Right kidney (tissue), 9 donors: ENCODE measurements at places on chromosomes 1 and 21.

GRCh38 chr1:31643976-31644559 is 608 bp downstream of the PEF1 start:
- no peak for DNase-seq

GRCh38 chr1:145702052-145702451 is 5.1 kb downstream of the PDZK1 start:
- DNase-seq: no peak

DNA sequence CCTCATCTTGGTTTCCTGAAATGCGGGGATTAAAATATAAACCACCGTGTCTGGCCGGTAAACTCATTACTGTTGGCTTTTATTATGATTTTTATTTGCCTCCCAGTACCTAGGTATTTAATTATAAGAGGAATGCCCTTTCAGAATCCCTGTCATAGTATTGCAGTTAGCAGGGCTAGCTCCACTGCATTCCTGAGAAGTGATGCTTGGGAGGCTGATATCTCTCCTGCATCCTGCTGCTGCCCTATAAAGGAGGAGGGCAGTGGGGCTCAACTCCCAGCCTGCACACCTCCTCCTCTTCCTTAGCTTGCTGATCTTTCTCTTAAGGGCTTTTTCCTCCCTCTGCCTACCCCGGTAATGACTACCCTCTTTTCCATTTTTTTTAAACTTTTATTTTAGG is 19.9 kb upstream of the DISC1 start:
- no peak for DNase-seq

DNA sequence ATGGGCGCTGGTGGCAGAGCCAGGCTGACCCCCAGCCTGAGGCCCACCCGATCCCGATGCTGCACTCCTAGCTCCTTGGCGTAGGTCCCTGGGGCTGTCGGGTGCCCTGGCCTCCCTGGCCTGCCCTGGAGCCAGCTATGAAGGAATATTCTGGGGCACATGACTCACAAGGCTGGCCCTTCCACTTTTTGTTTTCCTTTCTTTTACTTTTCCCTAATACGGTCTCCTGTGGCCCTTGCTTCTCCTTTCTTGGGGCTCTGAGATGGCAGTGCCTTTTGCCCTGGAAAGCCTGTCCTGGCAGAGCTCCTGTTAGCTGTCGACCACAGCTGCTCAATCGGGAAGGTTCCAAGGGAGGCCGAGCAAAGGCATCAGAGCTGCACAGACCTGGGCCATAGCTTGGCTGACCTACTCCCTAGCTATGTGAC is 22.1 kb downstream of the ARHGEF10L start:
- no peak for DNase-seq

- DNase-seq: no peak
Measured at GRCh38 chr1:68057050-68057449, 6.6 kb upstream of the DIRAS3 start.

GRCh38 chr1:72606216-72606810 is 324.0 kb upstream of the NEGR1 start:
- no peak for DNase-seq

GRCh38 chr1:177703888-177704446 is 265.9 kb downstream of the SEC16B start:
- DNase-seq: no peak

DNA sequence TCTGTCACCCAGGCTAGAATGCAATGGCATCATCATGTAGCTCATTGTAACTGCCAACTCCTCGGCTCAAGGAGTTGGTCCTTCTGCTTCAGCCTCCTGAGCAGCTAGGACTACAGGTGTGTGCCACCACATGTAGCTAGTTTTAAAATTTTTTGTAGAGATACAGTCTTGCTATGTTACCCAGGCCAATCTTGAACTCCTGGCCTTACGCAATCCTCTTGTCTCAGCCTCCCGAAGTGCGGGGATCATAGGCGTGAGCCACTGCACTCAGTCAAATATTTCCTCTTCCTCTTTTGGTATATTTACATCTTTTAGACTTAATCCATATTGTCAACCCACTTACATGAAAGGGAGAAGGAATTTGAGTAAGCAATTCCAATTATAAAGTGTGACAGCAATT is 121.1 kb downstream of the EVI5 start:
- DNase-seq: no peak

DNA sequence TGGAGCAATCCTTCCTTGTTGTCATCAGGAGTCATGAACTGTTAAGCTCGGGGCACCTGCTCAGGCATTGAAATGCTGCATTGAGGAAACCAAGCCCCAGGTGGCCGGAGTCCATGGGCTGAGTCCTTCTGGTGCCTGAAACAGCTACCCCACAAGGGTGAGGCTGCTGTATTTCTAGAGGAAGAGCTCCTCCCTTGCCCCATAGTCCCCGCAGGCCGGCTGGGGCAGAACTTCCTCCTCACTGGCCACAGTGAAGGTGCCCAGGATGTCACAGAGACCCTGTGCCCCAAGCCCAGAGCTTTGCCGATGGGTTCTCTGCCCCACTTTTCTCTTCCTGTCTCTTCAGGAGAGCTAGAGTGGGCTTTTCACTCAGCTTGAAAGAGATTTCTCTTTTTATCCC is 80.8 kb upstream of the GCLM start:
- DNase-seq: no peak

DNA sequence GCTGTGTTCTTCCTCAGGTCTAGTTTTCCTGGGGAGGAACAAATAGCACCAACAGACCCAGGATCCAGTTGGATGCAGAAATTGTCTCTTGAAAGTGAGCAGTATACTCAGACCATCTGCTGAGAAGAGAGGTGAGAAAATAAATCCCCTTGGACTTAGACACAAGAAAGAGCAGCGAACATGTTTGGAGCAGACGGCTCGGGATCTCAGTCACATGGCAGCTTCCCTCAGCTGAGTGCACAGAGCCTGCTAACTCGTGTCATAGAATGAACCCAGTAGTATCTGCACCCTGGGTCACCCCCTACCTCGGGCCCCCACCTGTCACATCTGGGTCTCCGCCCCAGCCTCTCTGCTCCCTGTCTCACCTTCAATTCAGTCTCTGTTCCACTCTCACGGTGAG is 115.6 kb downstream of the CCDC185 start:
- no peak for DNase-seq

DNA sequence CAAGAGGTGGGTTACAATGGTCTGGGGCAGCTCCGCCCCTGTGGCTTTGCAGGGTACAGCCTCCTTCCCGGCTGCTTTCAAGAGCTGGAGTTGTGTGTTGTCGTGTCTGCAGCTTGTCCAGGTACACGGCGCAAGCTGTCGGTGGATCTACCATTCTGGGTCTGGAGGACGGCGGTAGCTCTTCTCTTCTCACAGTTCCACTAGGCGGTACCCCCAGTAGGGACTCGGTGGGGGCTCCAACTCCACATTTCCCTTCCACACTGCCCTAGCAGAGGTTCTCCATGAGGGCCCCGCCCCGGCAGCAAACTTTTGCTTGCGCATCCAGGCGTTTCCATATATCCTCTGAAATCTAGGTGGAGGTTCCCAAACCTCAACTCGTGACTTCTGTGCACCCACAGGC is 12.3 kb upstream of the CDCP2 start:
- DNase-seq: no peak

GRCh38 chr21:33688353-33688752 is 46.1 kb downstream of the ITSN1 start:
- DNase-seq: no peak

DNA sequence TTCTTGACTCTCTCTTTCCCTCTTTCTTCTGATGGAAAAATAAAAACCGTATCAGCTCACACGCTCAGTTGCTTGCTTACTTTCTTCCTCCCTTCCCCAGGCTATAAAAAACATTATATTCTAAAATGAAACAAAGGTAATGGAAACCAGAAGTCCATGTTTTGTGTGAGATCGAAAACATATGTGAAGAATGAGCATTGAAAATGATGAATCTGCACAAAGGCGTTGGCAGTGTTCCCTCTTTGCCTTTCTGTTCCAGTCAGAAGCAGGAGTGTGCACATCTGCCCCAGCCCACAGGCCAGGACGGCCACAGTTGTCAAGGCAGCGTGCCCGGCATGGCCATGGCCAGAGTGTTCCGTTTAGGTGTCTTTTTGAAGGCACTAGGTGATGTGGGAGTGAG is 185.3 kb upstream of the USP24 start:
- no peak for DNase-seq

GRCh38 chr1:87393445-87394085 is 64.9 kb downstream of the LMO4 start:
- no peak for DNase-seq

DNA sequence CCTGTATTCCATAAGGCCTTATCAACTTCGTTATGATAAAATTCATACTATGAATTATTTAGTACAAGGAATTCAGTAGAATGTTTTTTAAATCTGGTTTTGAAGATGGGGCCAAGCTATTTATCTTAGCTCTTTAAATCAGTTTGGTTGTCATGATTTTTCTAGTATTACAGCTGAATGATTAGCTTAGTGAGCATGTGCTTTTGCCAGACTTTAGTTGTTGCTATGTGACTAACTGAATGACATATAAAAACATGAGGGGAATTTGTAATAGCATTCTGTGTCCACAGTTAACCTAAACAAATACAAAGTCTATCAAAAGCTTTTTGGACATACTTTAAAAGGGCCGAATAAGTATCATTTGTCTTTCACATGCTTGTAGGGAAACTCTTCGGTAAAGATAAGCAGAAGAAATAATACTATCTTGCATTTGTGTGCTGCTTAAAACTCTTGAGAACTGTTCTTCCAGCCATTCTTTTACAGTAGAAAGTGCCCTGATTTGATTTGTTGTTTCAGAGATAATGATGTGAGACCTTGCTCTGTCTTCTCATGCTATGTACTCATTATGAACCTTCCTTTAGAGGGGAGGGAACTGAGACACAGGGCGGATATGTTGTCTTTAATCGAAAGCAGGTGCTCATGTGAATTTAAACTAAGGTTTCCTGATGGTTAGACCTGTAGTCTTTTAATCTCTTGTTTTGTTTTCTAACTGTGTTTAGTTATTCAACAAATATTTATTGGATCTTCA is 18.8 kb downstream of the NEK7 start:
- DNase-seq: no peak

DNA sequence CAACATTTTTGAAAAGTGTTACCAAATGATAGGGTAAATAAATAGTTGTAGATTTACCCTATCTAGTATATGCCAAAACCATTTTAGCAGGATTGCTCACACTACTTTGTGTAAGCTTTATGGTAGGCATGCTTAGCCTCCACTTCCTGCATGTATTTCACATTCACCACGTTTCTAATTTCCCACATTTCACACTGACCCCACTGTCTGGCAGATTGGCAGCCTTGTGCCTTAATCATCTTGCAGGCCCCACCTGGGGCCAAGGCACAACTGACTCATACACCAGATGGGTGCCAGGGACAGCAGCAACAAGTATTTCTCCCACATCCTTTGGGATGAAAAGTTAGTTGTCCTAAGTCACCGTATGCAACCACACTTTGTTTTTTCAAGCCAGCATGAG is 21.2 kb upstream of the CENPF start:
- no peak for DNase-seq

- no peak for DNase-seq
Measured at GRCh38 chr1:31503570-31503969, 72.7 kb upstream of the TINAGL1 start.

DNA sequence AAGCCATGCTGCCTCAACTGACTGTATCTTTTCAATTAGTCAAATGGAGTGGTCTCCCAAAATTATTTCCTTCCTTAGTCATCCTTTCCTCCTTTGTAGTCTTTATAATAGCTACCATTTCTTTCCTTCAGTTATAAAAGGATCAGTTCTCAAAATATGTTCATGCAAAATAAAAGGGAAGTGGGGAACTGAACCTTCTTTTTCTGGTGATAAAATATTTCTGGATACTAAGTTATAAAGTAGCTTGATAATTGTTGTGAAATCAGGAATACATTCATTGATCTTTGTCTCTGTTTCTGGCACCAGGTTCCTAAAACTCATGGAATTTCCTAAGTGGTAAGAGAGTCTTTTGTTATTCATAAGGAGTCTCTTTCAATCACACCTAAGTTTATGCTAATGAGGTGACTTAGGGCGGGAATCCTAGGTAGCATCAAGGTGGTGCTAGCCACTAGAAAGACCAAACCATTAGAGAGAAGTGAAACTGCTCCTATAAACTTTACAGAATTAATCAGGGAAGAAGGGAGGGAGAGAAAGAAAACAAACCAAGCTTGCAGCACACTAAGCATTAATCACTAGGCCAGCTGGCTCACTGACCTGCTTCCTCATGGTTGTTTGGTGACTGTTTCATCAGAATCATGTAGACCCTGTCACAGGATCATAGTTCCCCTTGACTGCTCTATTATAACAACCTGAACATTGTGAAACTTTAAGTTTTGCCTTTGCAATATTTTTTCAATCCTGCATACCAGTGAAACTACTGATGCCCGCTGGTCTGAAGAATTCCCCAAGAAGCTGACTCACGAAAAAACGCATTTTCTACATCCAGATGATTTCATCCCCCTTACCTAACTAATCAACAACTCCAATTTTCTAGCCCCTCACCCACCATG is 161.6 kb upstream of the PTBP2 start:
- DNase-seq: peak; percentile 19

DNA sequence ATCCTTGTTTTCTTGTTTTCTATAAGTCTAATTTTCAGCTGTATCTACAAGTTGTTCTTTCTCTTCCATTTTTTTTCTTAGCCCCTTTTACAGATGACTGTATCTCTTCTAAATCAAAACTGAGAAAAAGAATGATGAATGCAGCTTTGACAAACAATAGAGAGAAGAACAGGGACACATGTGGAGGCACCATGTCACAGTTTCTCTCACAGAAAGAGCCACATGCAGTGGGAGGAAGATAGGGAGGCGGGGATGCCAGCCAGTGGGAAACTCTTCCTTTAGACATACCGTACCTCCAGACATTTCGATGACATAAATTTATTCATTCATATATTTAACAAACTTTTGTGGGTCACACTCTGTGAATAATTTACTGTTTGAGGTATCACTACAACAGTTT is 45.5 kb downstream of the NME7 start:
- no peak for DNase-seq

- DNase-seq: no peak
Measured at GRCh38 chr1:43851561-43852338, 81.9 kb upstream of the ARTN start.

- no peak for DNase-seq
Measured at GRCh38 chr1:154847891-154848290, 22.2 kb downstream of the KCNN3 start.

DNA sequence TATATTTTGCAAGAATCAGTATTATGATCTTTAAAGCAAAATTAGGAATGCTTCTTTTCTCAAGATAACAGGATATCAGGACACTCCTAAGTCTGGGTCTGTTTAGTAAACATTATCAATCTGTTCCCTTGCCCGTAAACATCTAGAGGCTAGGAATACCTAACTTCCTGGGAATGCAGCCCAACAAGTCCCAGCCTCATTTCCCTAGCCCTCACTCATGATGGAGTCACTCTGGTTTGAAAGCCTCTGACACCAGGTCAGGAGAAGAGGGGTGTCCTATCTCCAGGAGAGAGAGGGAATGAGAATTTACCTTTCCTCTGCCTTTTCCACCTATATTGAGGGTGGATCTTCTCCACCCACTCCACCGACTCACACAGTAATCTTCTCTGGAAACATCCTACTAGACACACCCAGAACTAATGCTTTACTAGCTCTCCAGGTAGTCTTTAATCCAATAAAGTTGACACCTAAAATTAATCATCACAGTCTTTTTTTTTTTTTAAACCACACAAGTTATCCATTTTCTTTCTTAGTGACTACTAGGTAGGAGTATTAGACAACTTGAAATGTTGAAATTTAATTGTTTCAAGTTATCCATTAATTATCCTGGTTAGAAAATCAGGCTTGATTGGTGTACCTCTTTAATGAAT is 659.3 kb downstream of the USP25 start:
- DNase-seq: no peak
